ENCODE measurements at places on chromosomes 6 and 20.

DNA sequence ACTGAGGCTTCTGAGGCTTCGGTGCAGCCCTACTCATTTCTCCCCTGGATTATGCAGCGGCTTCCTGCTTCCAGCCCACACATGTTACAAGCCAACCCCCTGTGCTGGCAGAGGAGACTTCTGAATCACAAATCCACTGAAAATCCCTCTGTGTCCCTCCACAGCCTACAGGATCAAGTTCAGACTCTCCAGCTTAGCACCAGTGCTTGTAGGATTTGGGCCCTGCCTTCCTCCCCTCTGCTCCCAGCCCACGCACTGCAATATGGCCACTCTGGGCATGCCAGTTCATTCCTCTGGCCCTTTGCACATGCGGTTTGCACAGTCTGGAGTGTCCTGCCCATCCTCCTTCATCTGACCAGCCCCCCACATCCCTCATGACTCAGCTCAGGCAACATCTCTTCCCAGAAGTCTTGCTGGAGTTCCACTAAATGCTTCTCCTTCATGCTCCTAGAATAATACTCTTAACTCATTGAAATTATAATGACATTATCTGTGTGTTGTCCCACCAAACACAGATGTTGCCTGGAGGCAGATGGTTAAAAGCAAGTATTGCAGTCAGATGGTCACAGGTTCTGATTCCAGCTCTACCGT lies 15.9 kb upstream of the MDGA1 start:
- no peak for DNase-seq

- DNase-seq, result no peak
Observed at GRCh38 chr6:30329331-30329730, 2.6 kb downstream of the TRIM39 start.

- no peak for DNase-seq
Observed at GRCh38 chr6:41454189-41454789, 91.9 kb upstream of the FOXP4 start.

- no peak for DNase-seq
Observed at GRCh38 chr6:142903812-142904211, 41.2 kb downstream of the HIVEP2 start.

DNA sequence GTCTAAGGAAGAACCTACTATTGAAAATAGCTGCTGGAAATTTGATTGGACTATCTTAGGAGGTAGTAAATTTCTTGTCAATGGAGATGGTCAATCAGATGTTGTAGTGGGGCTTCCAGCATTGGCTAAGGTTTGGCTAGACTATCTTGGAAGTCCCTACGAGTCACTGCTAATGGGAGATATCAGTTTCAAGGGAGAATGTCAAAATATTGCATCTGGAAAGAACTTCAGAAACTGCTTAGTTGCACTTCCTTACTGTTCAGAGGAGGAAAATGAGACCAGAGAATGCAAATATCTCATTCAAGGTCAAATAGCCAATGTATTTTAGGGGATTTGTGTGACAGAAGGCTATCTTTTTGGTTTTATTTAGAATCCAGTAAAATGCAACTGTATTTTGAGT lies 53.5 kb upstream of the CCN2 start:
- DNase-seq, result no peak

DNA sequence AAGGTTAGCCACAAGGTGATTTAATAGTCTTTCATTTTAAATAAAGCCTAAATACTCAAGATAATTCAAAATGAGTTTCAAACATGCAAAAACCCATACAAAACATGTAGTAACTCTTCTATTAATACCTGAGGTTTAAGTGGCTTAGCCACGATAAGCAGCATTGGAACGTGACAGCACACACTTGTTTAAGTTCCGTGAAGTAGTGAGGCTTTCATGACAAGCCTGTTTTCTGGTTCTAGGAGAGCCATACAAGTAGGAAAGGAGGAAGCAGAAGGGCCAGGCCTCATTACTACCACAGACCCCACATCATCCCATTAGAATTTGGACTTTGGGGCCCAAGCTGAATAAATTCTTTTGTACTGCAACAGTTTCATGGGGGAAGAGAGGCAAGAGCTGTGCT lies 54.3 kb upstream of the PRND start:
- DNase-seq, result no peak

DNA sequence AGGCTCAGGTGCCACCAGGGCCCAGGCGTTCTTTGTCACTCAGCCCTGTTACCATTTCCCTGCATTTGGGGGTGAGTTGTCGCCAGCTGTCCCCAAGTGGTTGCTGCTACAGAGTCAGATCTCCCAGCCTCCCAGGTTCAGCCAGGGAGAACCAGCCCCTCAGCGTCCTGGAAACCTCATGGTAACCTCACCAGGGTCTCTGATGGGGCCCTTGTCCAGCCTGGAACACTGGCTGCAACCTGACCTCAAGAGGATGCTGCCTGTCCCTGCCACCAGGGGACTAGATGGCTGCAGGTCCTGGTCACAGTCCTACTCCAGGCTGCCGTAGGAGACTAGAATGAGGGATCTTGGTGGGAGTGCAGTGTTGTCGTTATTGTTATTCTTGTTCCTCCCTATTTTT lies 228.3 kb upstream of the PDE10A start:
- no peak for DNase-seq

DNA sequence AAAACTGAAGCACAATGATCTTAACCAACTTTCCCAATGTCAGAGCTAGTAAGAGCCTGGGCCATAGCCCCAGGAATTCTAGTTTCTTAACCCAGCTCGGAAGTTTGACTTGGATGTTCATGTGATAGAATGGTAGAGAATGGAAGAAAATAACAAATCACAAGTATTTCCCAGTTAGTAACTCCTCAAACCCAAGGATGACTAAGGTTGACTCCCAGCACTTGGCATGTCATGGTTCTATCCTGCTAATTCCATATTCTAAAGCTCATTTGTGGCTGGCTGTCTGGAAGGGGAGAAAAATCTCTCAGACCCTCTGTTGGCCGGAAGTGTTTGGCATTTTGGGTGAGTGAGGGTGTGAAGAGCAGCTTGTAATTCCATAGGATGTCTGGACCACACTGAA lies 248.7 kb downstream of the RFPL4B start:
- no peak for DNase-seq

- peak; percentile 19 for DNase-seq
Observed at GRCh38 chr20:33812152-33812849, 1.2 kb downstream of the CHMP4B start.

DNA sequence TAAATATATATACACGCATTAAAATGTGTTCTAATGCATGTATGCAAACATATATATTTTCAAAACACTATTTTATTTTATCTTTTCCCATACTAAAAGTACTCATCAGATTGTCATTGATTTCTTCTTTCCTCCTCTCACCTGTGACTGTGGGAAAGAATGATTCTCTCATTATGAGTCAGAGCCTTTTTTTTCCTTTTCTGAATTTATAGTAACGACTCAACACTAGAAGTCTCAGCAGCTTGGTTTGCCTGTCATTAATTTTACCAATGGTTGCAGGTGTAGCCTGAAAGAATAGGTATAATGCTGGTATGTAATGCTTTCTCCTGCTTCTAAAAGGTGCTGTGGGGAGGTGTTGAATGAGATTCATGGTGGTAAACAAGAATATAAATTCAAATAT lies 328.7 kb downstream of the UTRN start:
- no peak for DNase-seq

- no peak for DNase-seq
Observed at GRCh38 chr6:13979284-13980171, 54.8 kb downstream of the RNF182 start.

- DNase-seq, result no peak
Observed at GRCh38 chr6:73081955-73082354, 143.3 kb downstream of the KHDC1L start.

DNA sequence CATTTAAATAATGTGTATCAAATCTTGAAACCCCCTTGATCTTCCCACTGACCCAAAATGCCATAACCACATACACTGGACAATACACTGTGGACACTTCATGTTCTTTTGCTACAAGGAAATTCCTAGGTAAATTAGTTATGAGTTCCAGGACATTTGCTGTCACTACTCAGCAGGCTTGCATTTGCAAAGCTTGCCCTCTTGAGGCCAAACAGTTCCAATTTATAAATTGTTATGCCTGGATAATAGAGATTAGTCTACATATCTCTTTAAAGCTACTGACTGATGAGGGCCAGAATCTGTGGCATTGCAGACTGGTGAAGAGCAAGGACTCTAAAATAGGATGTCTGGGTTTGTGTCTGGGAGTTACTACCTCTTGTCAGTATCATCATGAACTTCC lies 17.4 kb upstream of the RAB32 start:
- DNase-seq, result no peak

DNA sequence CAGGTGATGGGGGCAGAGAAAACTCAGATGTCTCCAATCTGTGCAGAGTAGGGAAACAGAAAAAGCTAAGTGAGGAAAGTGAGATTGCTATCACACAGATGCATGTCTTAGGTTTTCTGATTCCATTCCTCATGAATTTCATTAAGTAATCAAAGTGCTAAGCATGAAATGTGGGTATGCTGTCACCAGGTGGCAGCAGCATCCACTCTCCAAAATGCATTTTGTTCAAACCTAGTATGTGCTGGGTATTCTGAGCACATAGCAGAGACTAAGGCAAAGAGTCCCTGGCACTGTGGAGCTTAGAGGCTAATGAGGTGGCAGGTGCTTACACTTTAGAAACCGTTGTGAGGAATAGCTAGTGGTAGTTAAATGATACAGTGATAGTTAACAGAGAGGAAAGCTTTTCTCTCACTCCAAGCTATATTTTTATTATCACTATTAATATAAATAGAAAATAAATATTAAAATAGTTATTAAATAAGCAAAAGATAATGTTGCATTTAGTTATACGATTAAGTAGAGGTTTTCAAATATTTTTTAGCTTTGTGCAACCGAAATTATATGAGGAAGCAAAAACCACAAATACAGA lies 179.5 kb downstream of the CDH26 start:
- DNase-seq, result no peak

- DNase-seq, result no peak
Observed at GRCh38 chr20:57426831-57427230, 35.6 kb downstream of the RBM38 start.

DNA sequence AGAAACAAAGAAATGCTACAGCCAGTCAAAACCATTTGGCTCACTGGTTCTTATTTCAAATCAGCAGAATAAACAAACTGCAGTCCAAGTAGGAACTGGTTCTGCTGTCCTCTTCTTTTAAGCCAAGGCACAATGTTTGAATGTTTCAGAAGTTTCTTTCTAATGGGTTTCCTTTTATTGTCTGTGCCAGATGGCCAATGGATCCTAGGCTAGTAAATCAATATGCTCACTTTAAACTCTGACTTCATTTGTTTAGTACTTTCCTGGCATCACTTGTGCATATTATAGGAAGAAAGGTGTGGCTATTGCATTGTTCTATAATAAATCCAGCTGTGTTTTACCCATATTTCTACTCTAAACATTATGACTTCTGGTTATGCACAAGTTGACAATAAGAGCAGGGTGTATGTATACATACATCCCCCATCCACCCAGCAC lies 99.7 kb upstream of the PLCB4 start:
- no peak for DNase-seq

GRCh38 chr6:110878751-110879522 lies 4.4 kb downstream of the AMD1 start:
- no peak for DNase-seq
